ENCODE measurements at places on chromosomes 5 and 9. TPM values are rescaled to one million over a fixed set of nuclear protein-coding genes. Genes with fewer than 3 reads are reported as not detected.
A peak's percentile ranks its signal among the peaks of the same experiment; 100 is the strongest.

- H3K4me1 ChIP-seq, result no peaks in the 10 kb centered on the region
- no peaks in the 10 kb centered on the region for H3K27me3 ChIP-seq
- H3K27ac ChIP-seq, result no peak overlapping the region
- no peak overlapping the region for H3K4me3 ChIP-seq
Observed at GRCh38 chr9:83280268-83280667, 217.3 kb upstream of the RASEF start.

DNA sequence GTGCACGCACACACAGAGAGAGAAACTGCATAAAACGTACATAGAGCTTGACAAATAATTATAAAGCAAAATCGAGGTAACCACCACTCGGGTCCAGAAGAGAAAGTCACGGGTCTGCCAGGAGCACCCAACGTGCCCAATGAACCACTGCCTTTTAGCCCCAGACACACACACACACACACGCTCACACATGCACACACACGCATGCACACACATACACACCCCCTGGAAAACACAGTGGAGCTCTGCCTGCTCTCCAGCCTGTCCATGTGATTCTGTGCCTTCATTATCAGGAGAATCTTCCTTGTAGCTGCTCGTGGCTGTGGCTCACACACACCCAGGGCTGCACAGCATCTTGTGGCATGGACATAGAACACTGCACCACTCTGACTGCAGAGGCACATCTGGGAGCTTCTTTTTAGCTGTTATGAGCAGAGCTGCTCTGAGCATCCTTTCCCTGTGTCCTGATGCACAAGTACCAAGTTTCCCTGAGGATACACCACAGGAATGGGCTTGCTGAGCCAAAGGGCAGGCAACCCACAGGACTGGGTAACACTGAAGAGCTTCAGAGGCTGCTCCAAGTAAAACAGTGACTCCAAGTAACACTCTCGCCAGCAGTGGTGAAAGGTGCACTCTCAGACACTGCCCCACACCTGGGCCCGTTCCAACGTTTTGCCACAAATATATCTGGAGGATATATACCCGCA is 58.9 kb downstream of the CAMSAP1 start:
- no peak overlapping the region for H3K4me3 ChIP-seq
- H3K27me3 ChIP-seq, result no peaks in the 10 kb centered on the region
- H3K4me1 ChIP-seq, result peaks cover 7% of the 10 kb centered on the region
- H3K36me3 ChIP-seq, result peaks cover 21% of the 10 kb centered on the region

Gene C5orf46
- total RNA-seq, result not detected

DNA sequence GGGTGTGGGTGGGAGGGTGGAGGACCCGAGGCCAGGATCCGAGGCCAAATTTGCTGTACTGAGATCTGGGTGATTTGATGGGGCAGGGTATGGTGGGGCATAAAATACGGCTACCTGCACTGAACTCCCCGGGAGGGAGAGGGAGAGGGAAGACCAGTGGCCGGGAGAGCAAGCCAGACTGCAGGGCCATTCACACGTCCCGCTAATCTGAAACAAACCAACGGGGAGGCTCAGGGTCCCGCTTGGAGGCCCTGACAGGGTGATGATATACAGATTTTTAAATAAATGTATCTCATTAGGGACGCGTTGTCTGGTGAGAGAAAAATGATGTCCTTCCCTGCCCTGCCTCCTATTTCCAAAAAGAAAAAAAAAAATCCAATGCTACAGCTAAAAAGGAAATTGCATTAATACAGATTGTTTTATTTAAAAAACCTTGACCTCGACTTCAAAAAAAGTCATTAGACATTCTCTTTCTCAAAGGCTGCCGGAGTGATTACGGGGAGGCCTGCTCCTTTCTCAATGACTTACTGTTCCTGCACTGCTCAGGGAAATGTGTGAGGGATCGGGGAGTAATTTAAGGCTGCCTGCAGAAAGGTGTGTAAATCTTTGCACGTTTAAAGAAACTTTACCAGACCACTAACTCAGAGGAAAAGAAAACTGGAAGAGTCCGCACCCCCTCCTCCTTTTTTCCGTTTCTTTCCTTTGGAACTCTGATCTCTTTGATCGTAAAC is 11.5 kb upstream of the PRRX2 start:
- DNase-seq, result no peak
- H3K4me3 ChIP-seq, result no peak overlapping the region
- no peaks in the 10 kb centered on the region for H3K36me3 ChIP-seq
- no peaks in the 10 kb centered on the region for H3K27me3 ChIP-seq
- no peak overlapping the region for H3K27ac ChIP-seq
- peaks cover 20% of the 10 kb centered on the region for H3K4me1 ChIP-seq

GRCh38 chr9:110041452-110041851 is 166.5 kb downstream of the C9orf152 start:
- H3K36me3 ChIP-seq, result no peaks in the 10 kb centered on the region
- H3K27me3 ChIP-seq, result no peaks in the 10 kb centered on the region
- H3K4me3 ChIP-seq, result no peak overlapping the region
- H3K27ac ChIP-seq, result peak overlapping the region; percentile 58

DNA sequence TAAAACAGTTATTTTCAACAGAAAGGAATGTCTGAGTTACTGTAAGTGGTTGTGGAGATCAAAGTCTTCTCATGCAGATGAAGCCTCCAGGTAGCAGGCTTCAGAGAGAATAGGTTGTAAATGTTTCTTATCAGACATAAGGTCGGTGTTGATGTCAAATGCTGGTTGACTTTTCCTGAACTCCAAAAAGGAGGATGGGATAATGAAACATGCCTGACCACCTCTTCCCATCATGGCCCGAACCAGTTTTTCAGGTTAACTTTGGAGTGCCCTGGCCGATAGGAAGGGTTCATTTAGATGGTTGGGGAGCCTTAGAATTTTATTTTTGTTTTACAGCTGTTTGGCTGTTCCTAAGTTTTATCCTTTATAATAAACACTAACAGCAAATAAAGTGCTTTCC is 478.4 kb downstream of the ACTL7B start:
- no peaks in the 10 kb centered on the region for H3K36me3 ChIP-seq
- DNase-seq, result no peak
- no peak overlapping the region for H3K4me3 ChIP-seq
- no peak overlapping the region for H3K27ac ChIP-seq
- H3K4me1 ChIP-seq, result peaks cover 4% of the 10 kb centered on the region

GRCh38 chr9:7163932-7164331 is 406.2 kb downstream of the KDM4C start:
- DNase-seq, result no peak
- H3K36me3 ChIP-seq, result 0 out of 2 replicates have a peak, but pooled peaks cover 3% of the 10 kb centered on the region

Gene NMRK1
- 5.7 TPM for total RNA-seq

GRCh38 chr5:2579126-2579525 is 172.4 kb downstream of the IRX2 start:
- H3K4me3 ChIP-seq, result no peak overlapping the region
- no peaks in the 10 kb centered on the region for H3K4me1 ChIP-seq
- H3K36me3 ChIP-seq, result no peaks in the 10 kb centered on the region
- H3K27me3 ChIP-seq, result no peaks in the 10 kb centered on the region
- no peak overlapping the region for H3K27ac ChIP-seq

GRCh38 chr5:120539471-120539870 is 75.4 kb downstream of the PRR16 start:
- peaks cover 6% of the 10 kb centered on the region for H3K4me1 ChIP-seq
- no peak for DNase-seq
- H3K27ac ChIP-seq, result no peak overlapping the region
- H3K36me3 ChIP-seq, result no peaks in the 10 kb centered on the region
- no peaks in the 10 kb centered on the region for H3K27me3 ChIP-seq
- no peak overlapping the region for H3K4me3 ChIP-seq

DNA sequence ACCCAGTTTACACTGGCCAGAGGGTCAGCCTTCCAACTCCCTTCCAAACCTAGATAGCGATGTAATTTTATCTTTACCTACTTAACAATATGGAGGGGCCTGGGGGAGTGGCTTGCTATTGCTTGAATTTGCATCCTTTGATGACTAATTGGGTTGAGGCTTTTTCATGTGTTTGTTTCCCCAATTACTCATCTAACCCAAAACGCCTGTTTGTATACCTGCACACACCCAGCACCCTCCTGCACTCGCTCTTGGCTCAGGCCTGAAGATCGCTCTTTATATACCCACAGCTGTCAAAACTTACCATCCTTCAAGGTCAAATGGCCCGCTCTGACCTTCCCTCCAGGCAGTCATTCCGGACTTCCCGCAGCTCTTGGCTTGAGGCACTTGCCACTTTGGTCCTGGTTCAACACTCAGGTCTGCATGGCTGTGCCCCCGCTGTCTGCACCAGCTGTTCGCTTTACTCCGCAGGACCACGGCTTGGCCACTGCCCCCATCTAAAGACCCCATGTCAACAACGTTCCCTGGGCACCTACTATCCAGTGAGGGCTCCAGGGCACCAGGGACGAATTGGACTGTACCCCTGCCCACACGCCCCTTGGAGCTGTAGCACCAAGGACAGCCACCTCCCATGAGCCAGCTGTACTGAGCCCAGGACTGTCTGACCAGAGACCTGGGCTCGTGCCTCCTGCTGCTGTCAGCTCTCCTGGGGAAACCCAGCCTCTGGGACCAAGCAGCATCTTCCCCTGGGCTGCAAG is 76.1 kb upstream of the ADAMTS2 start:
- no peaks in the 10 kb centered on the region for H3K36me3 ChIP-seq
- H3K4me1 ChIP-seq, result no peaks in the 10 kb centered on the region
- no peak overlapping the region for H3K4me3 ChIP-seq

GRCh38 chr5:158543539-158544387 is 556.0 kb downstream of the EBF1 start:
- no peak overlapping the region for H3K27ac ChIP-seq
- H3K27me3 ChIP-seq, result no peaks in the 10 kb centered on the region
- H3K4me1 ChIP-seq, result no peaks in the 10 kb centered on the region
- H3K4me3 ChIP-seq, result no peak overlapping the region
- peak; percentile 8 for DNase-seq

Gene GRXCR2
- total RNA-seq, result not detected

DNA sequence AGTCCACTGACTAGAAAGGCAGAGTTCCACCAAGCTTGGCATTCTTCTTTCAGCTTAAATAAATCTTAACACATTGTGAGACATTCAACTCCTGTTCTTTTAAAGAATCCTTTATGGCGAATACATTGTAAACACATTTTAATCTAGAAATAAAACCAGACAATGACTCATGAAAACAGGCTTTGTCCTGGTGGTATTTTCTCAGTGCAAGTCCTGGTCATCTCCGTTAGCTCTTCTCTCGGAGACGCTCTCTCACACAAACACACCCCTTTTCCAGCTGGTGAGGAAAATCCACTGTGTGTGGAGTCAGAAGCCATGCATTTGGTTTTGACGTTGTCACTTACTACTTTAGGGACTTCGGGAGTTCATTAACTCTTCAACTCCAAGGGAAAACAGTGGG is 140.4 kb downstream of the AUH start:
- H3K4me3 ChIP-seq, result no peak overlapping the region
- no peak overlapping the region for H3K27ac ChIP-seq
- peak; percentile 92 for DNase-seq
- H3K4me1 ChIP-seq, result peaks cover 6% of the 10 kb centered on the region
- H3K27me3 ChIP-seq, result no peaks in the 10 kb centered on the region

- peak; percentile 22 for DNase-seq
- H3K36me3 ChIP-seq, result no peaks in the 10 kb centered on the region
- H3K4me1 ChIP-seq, result peaks cover 3% of the 10 kb centered on the region
- no peak overlapping the region for H3K4me3 ChIP-seq
Observed at GRCh38 chr5:109703829-109704228, 14.1 kb downstream of the MAN2A1 start.

- H3K4me3 ChIP-seq, result no peak overlapping the region
- H3K27me3 ChIP-seq, result no peaks in the 10 kb centered on the region
- no peaks in the 10 kb centered on the region for H3K36me3 ChIP-seq
- H3K4me1 ChIP-seq, result no peaks in the 10 kb centered on the region
- H3K27ac ChIP-seq, result no peak overlapping the region
- no peak for DNase-seq
Observed at GRCh38 chr9:7970681-7971330, 171.2 kb upstream of the DMAC1 start.

Gene IFNA21
- not detected for total RNA-seq

Gene GABRA1
- total RNA-seq, result not detected

DNA sequence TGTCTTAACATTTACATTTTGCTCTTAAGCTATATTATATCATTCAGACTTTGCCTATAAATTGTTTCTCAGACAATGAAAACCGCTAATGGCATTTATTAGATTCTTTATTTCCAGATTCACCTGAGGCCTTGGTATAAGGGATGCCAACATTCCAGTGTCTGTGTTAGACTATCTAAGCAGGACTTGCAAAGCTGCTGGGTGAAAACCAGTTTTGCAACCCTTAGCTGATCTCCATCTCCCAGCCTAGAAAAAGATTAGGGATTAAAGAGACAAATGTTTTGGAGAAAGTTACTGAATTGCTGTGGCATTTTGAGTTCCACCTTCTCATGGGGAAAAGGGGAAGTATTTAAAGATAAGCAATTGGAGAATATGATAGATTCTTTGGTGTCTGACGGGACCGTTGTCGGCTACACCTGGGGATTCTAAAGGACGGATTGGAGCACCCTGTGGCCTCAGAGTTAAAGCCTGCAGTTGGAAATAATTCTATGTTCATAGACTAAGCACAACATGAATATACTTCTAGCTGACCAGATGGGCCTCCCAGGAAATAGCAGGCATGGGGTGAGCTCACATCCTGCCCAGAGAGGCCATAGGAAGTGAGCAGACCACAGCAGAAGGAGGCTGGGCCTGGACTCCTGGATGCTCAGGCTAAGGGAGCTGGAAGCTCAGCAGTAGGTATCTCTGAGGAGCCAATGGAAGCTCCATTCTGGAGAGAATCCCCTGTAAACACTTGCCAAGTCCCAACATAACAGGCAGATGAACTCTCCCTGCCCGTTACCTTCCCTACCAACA is 21.8 kb downstream of the ENTREP1 start:
- H3K27me3 ChIP-seq, result peaks cover 3% of the 10 kb centered on the region
- H3K4me1 ChIP-seq, result no peaks in the 10 kb centered on the region
- H3K36me3 ChIP-seq, result no peaks in the 10 kb centered on the region
- H3K27ac ChIP-seq, result no peak overlapping the region

DNA sequence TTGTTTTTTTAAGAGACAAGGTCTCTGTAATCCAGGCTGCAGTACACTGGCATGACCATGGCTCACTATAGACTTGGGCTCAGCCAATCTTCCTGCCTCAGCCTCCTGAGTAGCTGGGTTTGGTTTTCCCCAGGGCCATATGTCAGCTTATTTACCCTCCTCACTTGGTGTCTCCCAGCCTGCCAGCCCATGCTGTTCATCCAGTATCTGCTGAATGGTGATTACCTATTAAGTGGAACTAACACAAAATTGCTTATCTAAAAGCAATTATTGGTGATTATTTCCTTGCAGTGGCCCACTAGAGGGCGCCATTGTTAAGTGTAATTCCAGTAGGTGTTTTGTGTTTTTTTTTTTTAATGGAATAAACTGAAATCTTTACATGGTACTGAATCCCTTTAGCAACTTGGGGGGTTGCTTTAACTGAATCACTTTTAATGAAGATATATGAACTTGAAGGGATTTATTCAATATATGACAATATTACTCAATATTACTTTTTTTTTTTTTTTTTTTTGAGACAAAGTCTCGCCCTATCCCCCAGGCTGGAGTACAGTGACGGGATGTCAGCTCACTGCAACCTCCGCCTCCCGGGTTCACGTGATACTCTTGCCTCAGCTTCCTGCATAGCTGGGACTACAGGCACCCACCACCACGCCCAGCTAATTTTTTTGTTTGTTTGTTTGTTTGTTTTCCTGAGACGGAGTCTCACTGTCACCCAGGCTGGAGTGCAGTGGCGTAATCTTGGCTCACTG is 13.8 kb downstream of the EXOSC2 start:
- H3K27ac ChIP-seq, result no peak overlapping the region
- DNase-seq, result peak; percentile 68
- peaks cover 4% of the 10 kb centered on the region for H3K4me1 ChIP-seq
- H3K27me3 ChIP-seq, result no peaks in the 10 kb centered on the region
- H3K4me3 ChIP-seq, result no peak overlapping the region

GRCh38 chr5:145221416-145221815 is 613.7 kb downstream of the PRELID2 start:
- no peaks in the 10 kb centered on the region for H3K27me3 ChIP-seq
- no peaks in the 10 kb centered on the region for H3K36me3 ChIP-seq
- DNase-seq, result peak; percentile 19
- no peak overlapping the region for H3K4me3 ChIP-seq
- no peaks in the 10 kb centered on the region for H3K4me1 ChIP-seq

Gene ROR2
- 2.2 TPM for total RNA-seq

All from IMR-90 (cell line).